ENCODE measurements at places on chromosomes 3 and 15. TPM values are rescaled to one million over a fixed set of nuclear protein-coding genes. Genes with fewer than 3 reads are reported as not detected.

DNA sequence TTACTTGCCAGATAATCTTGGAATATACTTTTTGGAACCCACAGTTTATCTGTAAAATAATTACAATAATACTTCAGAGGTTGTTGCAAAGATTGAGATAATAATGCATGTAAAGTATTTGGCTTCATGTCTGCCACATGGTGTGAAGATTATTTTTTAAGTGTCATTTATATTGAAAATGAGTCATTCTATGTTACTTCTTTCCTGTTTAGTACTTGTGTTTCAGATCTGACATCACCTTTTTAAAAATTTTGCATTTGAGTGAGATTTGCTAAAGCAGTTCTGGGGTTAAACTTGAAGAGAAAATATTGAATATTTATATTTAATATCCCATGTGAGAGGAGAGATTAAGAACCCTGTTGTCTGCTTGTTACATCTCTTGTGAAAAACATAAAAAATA is 31.2 kb downstream of the IQGAP1 start:
- no peak for DNase-seq

Gene C3orf70
- total RNA-seq: 44.5 TPM

Gene SERPINI2
- not detected for total RNA-seq

Gene GOLGA8T
- total RNA-seq: not detected

DNA sequence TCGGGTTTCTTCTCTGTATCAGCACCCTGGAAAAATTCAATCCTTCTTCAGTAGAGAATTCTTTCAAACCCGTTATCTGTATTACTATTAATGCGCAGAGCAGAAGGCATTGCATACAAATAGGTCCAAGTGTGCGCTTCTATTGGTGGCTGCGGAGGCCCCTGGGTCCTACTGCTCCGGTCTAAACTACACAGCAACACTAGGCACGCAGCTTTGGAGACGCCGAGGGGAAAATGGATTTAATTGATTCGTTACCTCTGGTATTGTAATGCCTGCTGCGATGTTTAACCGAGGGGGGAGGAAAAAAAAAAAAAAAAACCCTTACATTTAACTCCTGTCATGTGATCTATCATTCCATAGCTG is at the start of gene ROBO1:
TSS of gene ROBO1 (minus strand) at position 94 of the 363 bp plus-strand sequence.
- DNase-seq: peak; percentile 41

GRCh38 chr3:38980938-38981337 is 70.8 kb downstream of the SCN11A start:
- DNase-seq: no peak

DNA sequence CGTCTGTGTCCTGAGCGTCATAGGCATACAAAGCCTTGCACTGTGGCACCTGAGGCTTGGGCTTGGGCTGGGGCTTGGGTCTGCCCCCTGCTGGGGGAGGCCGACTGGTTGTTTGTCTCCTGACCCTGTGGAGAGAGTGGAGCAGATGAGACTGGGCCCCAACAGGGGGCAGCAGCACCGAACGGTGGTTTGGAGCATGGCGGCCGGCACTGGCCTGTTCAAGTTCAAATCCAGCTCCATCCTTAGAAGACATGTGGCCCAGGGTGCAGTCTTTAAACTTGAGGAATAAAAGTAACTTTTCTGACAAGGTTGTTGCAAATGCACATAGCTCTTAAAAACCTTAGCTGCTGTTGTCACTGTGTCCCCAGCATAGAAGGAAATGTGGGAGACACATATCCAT is 33.3 kb downstream of the CCNB2 start:
- peak; percentile 66 for DNase-seq

Gene SLC24A5
- total RNA-seq: not detected

GRCh38 chr3:126342991-126343648 is 14.1 kb downstream of the KLF15 start:
- peak; percentile 33 for DNase-seq

- DNase-seq: no peak
Observed at GRCh38 chr3:168362156-168362555, 266.4 kb upstream of the GOLIM4 start.

DNA sequence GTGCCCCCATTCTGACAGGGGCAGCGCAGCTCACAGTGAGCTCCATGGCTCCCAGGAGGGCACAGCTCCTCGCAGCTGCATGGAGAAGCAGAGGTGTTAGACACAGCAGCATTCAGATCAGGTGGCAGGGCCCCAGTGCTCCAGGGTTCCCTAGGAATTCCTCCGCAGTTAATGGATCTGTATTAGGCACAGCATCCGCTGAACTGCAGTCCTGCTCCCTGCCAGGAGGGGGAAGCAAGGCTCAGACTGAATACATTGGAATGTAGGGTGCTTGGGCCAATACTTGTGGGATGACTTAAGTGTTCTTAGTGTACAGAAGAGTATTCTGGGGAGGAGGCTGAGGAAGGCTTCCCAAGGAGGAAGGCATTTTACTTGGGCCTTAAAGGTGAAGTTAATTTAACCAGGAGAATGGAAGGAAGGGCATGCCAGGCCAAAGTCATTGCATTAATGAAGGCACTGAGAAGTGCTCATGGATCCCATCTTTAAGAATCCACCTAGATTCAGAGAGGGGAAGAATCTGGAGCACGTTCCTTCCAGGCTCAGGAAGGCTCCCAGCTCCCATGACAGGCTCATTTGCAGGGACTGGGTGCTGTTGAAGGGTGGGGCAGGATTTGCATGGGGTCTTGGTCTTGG is 111.6 kb downstream of the RAB11A start:
- DNase-seq: peak; percentile 71

Gene CCDC32
- total RNA-seq: 21.4 TPM

DNA sequence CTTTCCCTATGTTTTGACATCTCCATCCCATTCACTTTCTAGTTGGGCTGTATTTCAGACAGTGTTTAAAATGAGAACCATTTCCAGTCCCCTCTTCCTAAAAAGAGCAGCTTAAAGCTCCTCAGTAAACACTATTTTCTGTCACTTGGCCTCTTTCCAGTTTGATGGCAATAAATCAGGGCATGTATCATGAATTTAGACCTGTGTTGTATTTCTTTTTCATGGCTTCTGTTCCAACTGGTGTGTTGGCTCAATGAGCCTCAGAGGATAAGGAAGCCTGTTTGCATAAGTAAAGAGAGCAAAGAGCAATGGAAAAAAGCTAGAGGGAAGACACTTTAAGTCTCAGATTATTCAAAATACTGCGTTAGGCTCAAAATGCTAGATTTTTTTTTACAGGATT is 7.2 kb downstream of the CCDC80 start:
- no peak for DNase-seq

GRCh38 chr3:81485444-81485865 is 276.0 kb downstream of the GBE1 start:
- no peak for DNase-seq

- peak; percentile 87 for DNase-seq
Observed at GRCh38 chr15:90201130-90201943, at the start of gene SEMA4B. SEMA4B (plus strand) TSS chr15:90201330; CDS start chr15:90201579, 249 bp downstream.

Gene PLD1
- 0.61 TPM for total RNA-seq

- no peak for DNase-seq
Observed at GRCh38 chr15:91698241-91698640, 155.3 kb upstream of the SLCO3A1 start.

DNA sequence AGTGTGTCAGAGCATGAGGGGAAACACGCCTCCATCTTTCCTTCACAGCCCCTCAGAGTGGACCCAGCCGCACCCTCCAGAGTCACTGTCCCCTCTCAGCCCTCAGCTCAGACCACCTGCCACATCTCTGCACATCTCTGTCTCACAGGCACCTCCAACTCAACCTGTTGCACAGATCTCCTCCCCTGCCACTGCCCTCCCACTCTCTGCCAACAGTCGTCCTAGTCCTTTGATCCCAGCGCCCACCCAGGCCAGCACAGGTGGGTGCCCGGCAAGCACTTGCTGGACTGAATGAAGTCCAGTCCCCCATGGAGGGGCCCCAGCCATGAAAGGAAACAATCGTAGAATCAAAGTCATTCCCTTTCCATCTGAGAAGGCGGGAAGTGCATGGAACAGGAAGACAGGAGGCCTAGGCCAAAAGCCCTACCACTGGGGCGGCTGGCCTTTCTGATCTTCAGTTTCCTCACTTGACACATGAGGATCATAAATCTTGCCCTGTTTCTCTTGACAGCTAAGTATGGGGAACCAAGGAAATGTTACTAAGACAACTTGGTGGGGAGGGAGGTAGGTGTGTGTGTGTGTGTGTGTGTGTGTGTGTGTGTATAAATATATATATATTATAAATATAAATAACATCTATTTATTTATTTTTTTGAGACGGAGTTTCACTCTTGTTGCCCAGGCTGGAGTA is 28.1 kb downstream of the HCN4 start:
- DNase-seq: no peak

- DNase-seq: no peak
Observed at GRCh38 chr3:82262193-82262592, 500.7 kb upstream of the GBE1 start.

DNA sequence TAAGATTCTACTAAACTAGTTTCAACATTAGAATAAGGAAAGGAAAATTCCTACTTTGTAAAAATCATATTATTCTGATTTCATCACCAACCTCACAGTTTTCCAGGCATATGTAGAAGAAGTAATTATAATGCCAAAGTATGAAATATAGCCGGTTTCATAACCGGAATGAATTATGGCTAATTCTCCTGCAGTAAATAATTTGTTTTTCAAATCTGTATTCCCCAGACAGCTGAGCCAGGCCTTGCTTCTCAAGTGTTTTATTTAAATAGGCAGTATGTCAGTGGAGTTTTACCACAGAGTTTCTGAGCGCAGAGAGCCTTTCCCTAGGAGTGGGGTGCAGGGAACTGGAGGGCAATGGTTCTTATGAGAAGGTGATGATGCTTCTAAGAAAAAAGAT is 8.7 kb upstream of the CPA3 start:
- no peak for DNase-seq

Gene ECE2
- total RNA-seq: 1.6 TPM

Gene ACKR2
- 0.64 TPM for total RNA-seq

- DNase-seq: no peak
Observed at GRCh38 chr3:58004973-58005372, 3.2 kb upstream of the FLNB start.

DNA sequence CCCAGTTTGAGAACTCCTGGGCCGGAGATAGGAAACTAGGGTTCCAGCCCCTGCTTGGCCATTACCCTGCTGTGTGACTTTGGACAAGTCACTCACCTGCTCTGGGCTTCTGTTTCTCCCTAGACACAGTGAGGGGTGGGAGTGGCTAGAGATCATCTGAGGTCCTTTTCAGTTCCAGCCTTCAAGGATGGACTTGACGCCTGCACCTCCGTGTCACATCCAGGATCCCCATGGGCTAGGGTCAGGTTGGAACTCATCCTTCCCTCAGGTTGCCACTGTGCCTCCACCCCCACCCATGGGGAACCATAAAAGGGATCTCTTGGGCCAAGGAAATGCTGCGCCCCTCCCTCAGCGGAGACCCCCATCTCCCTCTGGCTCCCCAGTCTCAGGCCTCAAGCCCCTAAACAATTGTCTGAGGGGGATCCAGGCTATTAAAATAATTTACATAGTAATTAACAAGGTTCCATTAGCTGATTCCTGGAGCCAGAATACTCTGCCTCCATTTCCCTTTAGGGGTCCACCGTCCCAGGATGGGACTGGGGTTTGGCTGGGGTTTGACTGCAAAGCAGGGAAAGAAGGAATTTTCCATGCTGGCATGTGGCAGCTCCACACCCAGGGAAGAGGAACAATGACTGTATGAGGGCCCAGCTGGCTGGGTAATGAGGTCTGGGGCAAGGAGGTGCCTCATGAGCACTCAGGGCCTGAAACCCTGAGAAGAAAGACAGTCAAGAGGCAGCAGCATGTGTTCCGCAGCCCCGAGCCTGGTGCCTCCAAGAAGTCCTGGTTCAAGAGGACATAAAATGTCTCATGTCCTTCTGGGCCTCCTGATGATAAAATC is 177.7 kb downstream of the SMAD6 start:
- no peak for DNase-seq

DNA sequence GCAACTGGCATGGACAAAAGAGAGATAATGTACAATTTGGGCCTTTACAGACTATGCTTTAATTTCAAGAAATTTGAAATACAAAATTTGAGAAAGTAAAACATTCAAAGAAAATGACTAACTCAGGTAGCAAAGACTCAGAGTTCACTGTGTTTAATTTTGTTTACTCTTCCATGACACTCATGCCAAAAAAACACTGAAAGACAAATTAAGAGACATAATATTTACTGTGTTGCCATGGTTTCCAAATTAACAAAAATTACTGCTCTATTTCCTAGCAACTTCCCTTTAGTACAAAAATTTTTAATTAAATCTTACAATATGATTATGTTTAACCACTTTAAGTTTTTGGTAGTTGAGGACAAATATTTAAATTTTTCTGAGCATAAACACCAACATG is 29.6 kb downstream of the LRRFIP2 start:
- DNase-seq: no peak

GRCh38 chr3:59440285-59441028 is 390.6 kb upstream of the CFAP20DC start:
- DNase-seq: no peak

DNA sequence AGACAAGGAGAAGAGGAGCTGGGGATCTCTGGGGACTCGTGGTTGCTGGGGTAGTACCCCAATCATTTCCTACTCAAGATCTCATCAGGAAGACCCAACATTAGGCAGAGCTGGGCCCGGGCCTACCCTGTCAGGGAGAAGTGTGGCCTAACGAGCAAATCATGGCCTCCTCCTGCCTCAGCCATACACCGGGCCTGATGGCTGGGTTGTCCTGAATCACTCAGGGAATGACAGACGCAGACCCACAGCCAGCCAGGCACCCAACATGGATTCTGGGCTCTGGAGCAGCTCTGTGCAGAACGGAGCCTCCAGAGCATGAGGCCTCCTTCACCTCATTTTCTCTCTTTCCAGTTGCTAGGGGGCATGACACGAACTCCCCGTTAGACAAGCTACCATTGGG is 19.7 kb downstream of the ITGA11 start:
- DNase-seq: no peak
